ENCODE measurements at places on chromosomes 5 and 9.

- DNase-seq: no peak
Measured at GRCh38 chr9:70374962-70375618, 39.4 kb downstream of the KLF9 start.

GRCh38 chr9:82968816-82969215 lies 94.1 kb downstream of the RASEF start:
- DNase-seq: no peak

GRCh38 chr9:18601026-18601425 lies 127.1 kb downstream of the ADAMTSL1 start:
- no peak for DNase-seq

DNA sequence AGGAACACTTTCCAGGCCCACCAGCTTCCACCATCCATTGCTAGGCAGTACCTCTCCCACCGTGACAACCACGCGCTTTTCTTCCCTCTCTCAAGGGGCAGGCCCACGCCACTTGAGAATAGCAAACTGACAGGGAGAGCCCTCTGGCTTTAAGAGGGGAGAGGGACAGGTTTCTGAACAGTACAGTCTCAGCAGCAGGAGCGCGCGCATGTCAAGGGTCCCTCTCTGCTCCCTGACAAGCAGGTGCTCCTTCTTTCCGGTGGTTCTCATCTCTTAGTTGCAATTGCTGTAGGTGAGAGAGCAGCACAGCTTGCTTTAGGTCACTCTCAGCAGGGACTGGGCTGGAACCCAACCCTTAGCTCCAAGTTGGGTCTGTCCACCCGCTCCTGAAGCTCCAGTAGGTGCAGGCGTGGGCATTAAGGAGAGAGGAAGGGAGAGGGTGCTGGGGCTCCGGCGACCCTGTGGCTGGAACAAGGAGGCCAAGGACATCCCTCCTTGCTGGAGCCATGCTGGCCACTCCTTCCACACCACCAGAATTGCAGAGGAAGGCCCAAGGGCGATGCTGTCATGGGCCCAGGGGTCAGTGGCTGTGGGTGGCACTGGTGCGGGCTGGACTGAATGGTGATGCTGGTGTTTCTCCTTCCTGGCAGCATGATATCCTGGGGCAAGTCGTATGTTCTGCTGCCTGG lies 9.0 kb upstream of the PHF2 start:
- no peak for DNase-seq

DNA sequence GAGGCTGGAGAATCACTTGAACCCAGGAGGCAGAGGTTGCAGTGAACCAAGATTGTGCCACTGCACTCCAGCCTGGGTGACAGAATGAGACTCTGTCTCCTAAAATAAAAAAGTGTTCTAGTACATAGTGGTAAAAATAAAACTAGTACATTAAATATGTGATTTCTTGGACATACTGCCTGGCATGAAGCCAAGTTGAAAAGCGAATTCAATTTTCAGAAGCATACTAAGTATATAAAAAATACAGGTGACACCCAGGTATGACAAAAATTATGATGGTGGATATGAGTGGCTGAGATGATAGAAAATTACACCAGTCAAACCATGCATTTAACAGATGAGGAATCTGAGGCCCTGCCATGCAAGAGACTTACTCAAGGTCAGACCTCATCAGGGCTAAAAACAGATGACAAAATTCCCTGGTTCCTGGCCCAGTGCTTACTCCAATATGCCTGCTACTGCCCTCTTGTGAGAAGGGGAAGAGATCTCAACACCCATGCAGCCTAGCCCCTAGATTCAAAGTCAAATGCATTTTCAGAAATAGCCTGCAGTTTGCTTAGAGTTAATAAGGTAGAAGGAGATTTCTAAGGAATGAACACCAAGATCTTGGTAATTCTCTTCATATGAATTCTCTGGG lies 46.6 kb upstream of the GNPDA1 start:
- peak; percentile 66 for DNase-seq

GRCh38 chr5:119288379-119289033 lies 67.3 kb upstream of the TNFAIP8 start:
- DNase-seq: no peak

DNA sequence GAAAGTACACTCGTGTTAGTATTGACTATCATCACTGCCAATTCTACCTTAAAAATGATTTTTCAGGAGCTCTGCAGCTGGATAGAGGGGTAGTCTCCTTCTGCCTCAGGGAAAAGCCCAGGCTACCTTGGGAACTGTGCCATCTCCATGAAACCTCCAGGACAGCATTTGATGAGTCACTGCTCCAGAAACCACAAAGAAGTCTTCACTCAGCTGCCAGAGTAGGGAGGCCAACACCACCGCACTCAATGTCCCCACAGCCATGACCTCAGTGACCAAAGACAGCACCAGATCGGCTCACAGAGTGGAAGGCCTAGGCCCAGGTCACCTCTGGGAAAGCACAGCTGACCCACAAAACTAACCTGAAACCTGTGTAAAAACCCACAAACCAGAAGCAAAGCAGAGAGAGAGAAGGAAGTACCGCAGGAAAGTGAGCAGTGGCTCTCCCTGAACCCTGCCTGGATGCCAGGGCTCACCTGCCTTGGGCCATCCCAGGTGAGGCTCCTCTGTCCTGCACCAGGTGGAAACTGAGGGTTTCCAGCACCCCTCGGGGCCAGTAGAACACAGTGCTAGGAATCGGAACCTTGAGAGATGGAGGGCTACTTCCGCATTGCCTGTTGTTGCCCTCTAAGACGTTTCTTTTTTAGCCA lies 30.0 kb downstream of the S1PR3 start:
- DNase-seq: no peak

DNA sequence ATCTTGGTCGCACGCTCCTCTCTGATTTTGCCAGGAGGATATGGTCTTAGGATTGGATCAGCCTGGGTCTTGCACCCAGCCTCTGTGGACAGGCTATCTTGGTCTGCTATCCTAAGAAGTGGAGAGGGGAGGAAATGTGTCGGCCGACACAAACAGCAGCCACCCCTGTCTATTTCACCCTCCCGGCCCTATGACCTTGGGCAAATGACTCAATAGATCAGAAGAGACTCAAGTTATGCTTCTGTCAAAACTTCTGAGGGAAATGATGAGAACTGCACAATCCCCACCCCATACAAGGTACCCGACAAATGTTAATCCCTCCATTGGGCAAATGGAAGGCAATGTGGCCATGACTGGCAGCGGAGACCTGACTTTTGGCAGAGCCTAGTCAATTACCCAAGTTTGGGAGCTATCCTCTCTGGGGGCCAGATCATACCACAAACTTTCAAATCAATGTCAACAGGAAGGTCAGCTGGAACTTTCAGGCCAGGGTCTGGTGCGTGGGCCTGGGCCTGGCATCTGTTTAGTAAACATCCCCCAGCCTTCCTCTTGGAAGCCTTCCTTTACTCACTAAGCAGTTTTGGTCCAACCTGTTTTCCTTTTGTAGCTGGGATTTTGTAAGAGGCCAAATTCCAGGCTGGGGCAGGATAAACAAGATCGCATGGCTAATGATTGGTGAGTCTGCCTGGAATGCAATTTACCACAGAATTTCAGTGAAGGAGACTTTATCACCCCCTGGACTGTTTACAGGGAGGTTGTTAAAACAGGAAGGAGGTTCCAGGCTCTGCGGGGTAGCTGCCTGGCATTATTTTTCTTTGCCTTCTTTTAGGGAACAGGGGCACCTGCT lies 64.2 kb upstream of the CPEB4 start:
- DNase-seq: peak; percentile 82

DNA sequence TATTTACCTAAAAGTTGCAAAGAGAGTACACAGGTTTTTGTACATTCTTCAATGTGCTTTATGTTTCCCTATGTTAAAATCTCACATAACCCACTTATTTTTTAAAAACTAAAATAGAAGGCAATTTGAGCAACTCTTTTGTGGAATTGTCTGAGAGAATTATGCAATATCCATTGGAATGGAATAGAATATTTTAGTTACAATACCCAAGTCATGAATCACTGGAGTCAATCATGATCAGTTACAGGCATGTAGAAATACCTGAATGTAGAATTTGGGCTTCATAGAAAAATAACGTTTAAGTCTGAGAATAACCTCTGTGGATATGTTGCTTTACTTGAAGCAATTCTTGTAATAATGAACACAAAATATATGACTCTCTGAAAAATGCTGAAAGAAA lies 143.3 kb downstream of the FGF10 start:
- DNase-seq: no peak
